Stimulated activated CD4-positive, alpha-beta T cell treated with anti-CD3 and anti-CD28 coated beads, Interleukin-12 subunit alpha, Interleukin-12 subunit beta, amount 100 ng/mL, for 4 hours (primary cell): ENCODE measurements at places on chromosomes 7 and 10.

- DNase-seq = no peak
Observed at GRCh38 chr7:147595042-147595441, 995.5 kb upstream of the C7orf33 start.

- DNase-seq = no peak
Observed at GRCh38 chr7:27172823-27173510, 1.2 kb downstream of the HOXA10 start.

- DNase-seq = no peak
Observed at GRCh38 chr7:86437951-86438450, 205.7 kb upstream of the GRM3 start.

GRCh38 chr10:101609481-101609880, 21.4 kb downstream of the DPCD start:
- no peak for DNase-seq

- DNase-seq = no peak
Observed at GRCh38 chr7:76424413-76425111, at the start of gene ZP3. Gene ZP3, plus strand, starts transcription at chr7:76424950. Its CDS starts 15 bp downstream, at chr7:76424965.

GRCh38 chr7:131502810-131503508, 53.5 kb downstream of the PODXL start:
- no peak for DNase-seq

DNA sequence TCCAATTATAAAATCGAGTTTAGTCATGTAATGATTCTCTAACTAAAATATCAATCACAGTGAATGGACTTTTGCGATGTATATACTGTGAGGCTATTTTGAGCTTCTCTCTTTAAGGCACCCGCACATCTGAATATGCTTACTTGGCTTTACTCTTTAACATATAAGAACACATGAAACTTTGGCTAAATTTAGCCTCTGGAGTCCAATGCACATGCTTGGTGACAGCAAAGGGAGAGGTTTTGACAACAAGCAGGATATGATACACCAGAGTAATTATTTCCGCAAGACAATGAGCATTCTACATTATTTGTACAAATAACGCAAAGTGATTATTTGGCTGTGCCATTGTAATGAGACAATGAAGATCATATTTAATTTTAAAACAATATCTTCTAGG, 72.4 kb downstream of the ARID5B start:
- no peak for DNase-seq

DNA sequence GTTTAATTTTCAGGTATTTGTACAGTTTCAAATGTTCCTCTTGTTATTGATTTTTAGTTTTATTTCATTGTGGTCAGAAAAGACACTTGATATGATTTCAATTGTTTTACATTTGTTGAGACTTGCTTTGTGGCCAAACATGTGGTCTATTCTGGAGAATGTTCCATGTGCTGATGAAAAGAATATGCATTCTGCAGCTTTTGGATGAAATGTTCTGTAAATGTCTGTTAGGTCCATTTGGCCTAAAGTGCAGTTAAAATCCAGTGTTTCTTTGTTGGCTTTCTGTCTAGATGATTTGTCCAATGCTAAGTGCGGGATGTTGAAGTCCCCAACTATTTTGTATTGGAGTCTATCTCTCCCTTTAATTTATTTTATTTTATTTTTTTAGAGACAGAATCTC, 70.5 kb downstream of the ZNF503 start:
- no peak for DNase-seq

GRCh38 chr7:154871928-154872750, 130.8 kb downstream of the PAXIP1 start:
- no peak for DNase-seq

DNA sequence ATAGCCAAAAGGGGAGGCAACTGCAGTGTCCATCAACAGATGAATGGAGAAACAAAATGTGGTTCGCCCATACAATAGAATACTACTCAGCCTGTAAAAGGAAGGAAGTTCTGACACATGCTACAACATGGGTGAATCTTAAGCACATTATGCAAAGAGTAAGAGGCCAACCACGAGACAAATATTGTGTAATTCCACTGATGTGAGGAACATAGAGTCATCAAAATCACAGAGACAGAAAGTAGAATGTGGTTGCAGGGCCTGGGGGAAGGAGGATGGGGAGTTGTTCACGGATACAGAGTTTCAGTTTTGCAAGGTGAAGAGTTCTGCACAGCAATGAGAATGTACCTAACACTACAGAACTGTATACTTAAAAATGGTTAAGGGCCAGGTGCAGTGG, 13.7 kb upstream of the C10orf71 start:
- no peak for DNase-seq

- DNase-seq = no peak
Observed at GRCh38 chr10:31058795-31059703, 27.4 kb upstream of the ZNF438 start.

GRCh38 chr10:97813311-97813710, 36.3 kb upstream of the GOLGA7B start:
- no peak for DNase-seq

DNA sequence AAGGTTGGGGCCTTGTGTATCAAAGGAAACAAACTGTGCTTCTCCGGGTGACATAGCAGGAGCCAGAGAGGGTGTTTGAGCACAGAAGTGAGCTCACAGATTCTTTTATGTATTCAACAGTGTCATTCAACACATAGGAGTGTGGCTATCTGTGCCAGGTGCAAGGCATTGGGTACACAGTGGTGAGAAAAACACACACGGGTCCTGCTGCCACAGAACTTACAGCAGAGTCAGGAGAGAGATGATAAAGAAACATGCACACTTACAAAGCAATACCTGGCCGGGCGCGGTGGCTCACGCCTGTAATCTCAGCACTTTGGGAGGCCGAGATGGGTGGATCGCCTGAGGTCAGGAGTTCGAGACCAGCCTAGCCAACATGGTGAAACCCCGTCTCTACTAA, 16.3 kb upstream of the ECHDC3 start:
- no peak for DNase-seq

DNA sequence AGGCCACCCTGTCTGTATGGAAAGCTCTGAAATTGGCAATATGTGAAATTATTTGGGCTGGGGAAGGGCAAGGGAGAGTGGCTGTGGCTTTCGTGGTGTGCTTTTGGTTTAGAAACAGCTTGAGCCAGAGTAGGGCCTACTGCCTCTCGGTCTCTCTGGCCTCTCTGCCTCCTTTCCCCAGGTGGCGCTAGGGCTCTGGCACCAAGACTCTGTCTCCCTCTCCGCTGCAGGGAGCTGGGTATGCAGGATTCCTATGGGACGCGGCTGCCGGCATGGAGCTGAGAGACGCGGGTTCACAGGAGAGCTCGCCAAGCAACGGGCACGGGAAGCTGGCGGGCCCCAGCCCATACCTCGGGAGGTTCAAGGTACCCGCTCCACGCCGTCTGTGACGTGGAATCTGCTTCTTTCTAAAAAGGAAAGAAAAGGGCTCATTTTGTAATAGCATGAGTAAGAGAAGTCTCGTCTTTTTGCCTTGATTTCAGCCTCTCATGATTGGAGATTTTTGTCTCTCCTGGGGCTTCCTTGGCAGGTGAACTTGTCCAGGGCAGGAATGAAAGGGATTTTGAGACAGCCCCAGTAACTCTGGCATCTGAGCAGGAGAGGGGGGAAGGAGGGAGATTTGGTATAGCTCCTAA, 105.1 kb upstream of the ANLN start:
- DNase-seq = no peak

DNA sequence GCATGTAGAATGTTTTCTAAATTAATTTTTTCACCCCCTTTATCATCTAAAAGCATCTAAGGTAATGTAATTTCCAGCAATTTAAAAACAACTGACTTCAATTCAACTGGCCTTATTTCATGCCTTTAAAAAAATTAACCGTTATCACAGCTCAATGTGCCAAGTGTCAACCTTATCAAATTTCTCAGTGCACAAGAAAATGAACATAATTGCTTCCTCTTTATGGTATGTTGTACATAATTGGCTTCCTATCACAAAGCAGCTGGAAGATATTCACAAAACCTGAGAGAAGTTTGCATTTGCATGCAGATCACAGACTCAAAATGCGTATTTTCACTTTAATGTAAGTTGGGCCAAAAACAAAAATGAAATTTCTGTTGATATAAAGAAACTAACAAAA, 966.4 kb downstream of the GRM8 start:
- no peak for DNase-seq

- no peak for DNase-seq
Observed at GRCh38 chr7:144720149-144720548, 115.7 kb downstream of the TPK1 start.

- no peak for DNase-seq
Observed at GRCh38 chr7:129675521-129675920, 64.0 kb downstream of the NRF1 start.

DNA sequence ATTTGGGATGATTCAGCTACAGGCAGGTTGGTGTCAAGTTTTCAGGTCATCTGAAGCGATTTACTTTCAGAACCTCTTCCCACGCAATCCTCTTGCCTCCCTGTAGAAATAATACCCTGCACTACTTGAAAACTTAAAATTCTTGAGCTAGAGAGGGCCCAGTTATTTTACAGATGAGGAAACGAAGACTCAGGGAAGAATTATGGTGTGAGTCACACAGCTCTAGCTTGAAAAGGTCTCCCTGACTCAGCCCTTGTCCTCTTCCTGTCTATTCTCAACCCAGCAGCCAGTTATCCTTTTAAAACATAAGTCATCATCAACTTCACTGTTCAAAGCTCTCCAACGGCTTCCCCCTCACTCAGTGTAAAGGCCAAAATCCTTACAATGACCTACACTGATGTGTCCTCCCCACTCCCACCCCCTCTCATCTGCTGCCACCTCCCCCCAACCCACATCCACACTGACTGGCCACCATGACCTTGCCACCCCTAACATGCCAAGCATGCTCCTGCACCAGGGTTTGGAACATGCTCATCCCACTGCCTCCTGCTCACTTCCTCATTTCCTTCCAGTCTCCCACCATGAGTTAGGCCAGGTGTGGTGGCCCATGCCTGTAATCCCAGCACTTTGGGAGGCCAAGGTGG, 3.4 kb downstream of the DNMBP start:
- DNase-seq = no peak

DNA sequence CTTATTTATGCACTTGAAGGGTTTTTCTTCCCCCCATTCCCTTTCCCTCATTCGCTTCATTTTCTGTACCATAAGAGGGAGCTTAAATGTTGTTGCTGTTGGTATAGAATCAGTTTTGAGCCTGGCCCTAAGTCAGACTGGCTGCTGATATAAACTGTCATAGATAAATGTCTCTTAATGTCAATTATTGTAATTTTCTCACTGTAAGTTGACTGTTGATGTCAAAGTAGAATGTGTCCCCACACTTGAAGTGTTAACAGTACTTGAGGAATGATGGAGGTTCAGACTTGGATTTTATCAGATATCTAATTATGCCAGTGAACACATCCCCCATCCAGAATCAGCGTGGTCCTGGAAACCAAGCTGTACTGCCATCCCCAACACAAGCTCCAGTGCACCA, 87.8 kb downstream of the PRR15 start:
- no peak for DNase-seq

DNA sequence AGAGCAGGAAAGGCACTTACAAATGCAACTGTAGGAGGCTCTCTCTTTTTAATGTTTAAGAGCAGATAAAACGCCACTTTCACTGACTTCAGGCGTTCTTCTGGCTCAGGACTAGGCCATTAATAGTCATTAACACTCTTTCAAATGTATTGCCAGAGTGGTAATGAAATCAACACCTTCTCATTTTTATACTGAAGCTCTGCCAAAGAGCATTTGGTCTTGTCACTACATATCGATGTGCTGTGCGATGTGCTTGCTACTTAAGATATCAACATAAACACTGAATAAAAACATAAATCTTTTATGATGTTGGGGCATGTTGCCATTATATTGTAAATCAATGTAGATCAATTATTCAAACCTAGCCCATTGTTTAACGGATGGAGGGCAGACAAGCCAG, 634.7 kb downstream of the ARL4A start:
- DNase-seq = no peak

GRCh38 chr7:47698386-47698785, 116.5 kb upstream of the TNS3 start:
- DNase-seq = no peak

DNA sequence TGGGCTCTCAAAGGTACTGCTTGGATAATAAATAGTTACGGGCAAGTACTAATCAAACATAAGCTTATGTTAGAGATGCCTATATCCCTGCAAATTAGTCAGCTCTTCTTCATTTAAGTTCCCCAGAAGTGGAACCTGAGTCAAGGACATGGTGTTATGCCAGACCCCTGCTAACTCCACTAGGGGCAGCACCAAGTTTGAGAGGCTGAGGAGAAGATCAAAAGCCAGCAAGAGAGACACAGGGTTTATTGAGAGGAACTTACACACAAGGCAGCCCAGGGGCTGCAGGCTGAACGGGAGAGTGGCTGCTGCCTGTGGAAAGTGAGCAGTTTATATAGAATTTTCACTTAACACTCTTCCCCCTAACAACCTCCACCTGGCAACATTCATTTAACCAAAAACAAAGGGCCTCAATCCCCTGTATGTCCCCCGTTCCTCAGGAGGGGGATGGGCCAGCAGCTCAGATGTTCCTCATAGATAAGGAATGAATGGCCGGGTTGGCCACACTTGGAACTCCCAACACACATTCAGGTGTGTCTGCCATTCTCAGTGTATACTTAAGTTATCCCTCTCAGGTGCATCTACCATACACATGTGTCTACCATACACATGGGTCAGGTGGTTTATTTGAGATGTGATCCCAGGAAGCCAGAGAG, 62.6 kb upstream of the GHITM start:
- DNase-seq = no peak

GRCh38 chr10:112262546-112262945, 20.7 kb upstream of the TECTB start:
- DNase-seq = no peak

GRCh38 chr7:155057076-155057475, 13.0 kb upstream of the HTR5A start:
- no peak for DNase-seq

DNA sequence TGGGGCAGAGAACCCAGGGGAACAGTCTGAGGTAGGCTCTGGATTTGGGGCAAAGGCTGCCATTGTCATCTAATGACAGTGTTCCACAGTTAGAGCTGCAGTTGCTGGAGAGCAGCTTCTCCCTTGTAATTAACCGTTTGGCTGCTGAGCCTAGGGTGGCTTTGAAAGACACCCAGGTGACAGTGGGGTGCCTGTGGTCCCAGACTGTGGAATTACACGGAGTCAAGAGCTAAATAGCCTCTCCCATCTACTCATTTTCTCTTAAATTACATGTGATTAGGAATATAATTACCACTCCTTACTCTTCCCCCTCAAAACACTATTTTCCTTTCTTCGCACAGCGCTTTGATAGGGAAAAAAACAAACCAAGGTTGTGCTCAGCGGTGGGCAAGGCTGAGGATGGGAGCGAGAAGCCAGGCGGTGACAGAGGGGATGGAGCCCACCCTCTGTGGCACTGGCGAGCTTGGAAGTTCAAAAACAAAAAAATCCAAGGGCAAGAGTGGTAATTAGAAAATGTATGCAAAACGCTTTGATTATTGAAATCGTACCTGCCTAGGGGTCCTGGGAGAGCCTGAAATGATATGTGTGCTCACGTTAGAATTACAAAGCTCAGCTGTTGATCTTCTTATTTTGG, 44.1 kb downstream of the BAMBI start:
- no peak for DNase-seq

GRCh38 chr7:151999424-152000090, 25.9 kb upstream of the GALNT11 start:
- DNase-seq = no peak
